Skeletal muscle tissue (tissue), 5 donors: ENCODE measurements at places on chromosomes 12 and 14. TPM values are rescaled to one million over a fixed set of nuclear protein-coding genes. Genes with fewer than 3 reads are reported as not detected.

LRP1-AS gene
- total RNA-seq, result 1.0 TPM

IL23A gene
- not detected for total RNA-seq

CNTN1 gene
- total RNA-seq, result 27.1 TPM

MAPKAPK5 gene
- 24.0 TPM for total RNA-seq

PAPLN gene
- 1.6 TPM for total RNA-seq

ATP2B1 gene
- total RNA-seq, result 127 TPM

RNASE3 gene
- not detected for total RNA-seq

BIN2 gene
- 3.1 TPM for total RNA-seq

CLEC9A gene
- not detected for total RNA-seq

EXOC3L4 gene
- 0.52 TPM for total RNA-seq

DLK1 gene
- total RNA-seq, result 283 TPM

NOVA1 gene
- 12.5 TPM for total RNA-seq

CLEC14A gene
- total RNA-seq, result 25.1 TPM

AP1G2 gene
- total RNA-seq, result 8.4 TPM

CCNK gene
- 19.8 TPM for total RNA-seq

TTC6 gene
- total RNA-seq, result 0.52 TPM

C12orf60 gene
- 2.1 TPM for total RNA-seq

SMIM41 gene
- total RNA-seq, result not detected

NPFF gene
- total RNA-seq, result not detected

LTBP2 gene
- 12.0 TPM for total RNA-seq

KRT6C gene
- total RNA-seq, result not detected

SMAGP gene
- 2.1 TPM for total RNA-seq

PROX2 gene
- total RNA-seq, result not detected

UNC79 gene
- total RNA-seq, result under 0.01 TPM

ACRBP gene
- 1.0 TPM for total RNA-seq

TGM1 gene
- 0.52 TPM for total RNA-seq

KCNC2 gene
- total RNA-seq, result 0.52 TPM

ALDH1L2 gene
- total RNA-seq, result 6.3 TPM

POTEG gene
- not detected for total RNA-seq

SPX gene
- 7.8 TPM for total RNA-seq
